ENCODE measurements at places on chromosomes 13 and 19.

GRCh38 chr19:30932854-30933253 is 416.4 kb downstream of the TSHZ3 start:
- DNase-seq: no peak

DNA sequence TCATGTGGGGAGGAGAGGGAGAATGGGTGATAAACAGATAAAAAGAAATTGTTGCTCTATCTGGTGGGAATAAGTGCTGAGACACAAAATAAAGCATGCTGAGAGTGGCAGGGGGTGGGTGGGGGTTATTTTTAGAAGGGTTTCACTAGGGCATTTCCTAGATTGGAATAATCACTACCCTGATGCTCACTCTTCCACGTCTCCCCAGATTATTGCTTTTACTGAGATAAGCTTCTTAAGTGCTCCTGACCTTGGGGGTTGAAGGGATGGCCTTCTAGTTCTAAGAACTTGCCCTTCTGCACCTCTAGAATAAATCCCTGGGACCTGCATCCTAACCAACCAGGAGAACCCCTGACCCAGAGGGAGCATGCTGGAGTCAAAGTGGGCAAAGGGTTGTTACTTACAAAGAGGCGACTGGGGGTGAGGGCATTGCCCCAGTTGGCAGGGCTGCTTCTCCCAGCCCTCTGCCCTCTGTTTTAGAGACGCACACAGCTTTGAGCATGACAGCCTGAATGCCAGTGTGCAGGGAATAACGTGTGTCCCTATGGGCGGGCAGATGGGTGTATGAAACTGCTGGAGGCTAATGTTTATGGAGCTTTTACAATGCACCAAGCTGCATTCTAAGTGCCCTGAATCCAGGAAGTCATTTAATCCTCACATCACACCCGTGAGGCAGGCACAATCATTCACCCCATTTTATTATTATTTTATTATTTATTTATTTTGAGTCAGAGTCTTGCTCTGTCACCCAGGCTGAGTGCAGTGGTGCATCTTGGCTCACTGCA is 743 bp downstream of the RDH8 start:
- no peak for DNase-seq

GRCh38 chr13:48096670-48097069 is 1.8 kb upstream of the MED4 start:
- no peak for DNase-seq

DNA sequence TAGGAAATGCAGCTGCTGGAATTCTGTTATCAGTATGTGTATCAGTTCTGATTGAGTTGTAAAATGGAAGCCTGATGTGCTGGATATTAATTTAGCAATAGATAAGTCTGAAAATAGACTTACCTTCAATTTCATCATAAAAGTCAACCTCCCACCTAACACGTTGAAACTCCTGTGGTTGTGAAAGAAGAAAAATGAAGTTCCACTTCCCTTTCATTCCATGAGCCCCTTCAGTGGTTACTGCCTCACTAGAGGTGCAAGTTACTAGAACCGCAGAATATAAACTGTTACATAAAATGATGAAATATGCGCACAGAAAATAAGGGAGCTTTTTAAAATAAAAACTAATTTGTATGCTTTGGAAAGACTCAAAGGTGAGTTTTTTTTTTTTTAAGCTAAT is 249.2 kb downstream of the SHISA2 start:
- DNase-seq: no peak

Data from frontal cortex (tissue), 4 donors.